HFFc6 (cell line): ENCODE measurements at places on chromosomes 12 and 14.

DNA sequence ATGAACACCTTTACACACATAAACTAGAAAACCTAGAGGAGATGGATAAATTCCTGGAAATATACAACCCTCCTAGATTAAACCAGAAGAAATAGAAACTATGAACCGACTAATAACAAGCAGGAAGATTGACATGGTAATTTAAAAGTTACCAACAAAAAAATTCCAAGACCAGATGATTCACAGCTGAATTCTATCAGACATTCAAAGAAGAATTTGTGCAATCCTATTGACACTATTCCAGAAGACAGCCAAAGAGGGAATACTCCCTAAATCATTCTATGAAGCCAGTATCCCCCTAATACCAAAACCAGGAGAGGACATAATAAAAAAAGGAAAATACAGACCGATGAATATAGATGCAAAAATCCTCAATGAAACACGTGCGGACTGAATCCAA, 102.6 kb upstream of the KRR1 start:
- H3K4me3 ChIP-seq: no peak overlapping the region
- peaks cover 17% of the 10 kb centered on the region for H3K4me1 ChIP-seq
- no peaks in the 10 kb centered on the region for H3K27me3 ChIP-seq
- no peak overlapping the region for H3K27ac ChIP-seq
- H3K36me3 ChIP-seq: no peaks in the 10 kb centered on the region

- no peak overlapping the region for H3K4me3 ChIP-seq
- peaks cover 46% of the 10 kb centered on the region for H3K4me1 ChIP-seq
- no peaks in the 10 kb centered on the region for H3K27me3 ChIP-seq
- H3K27ac ChIP-seq: no peak overlapping the region
- H3K36me3 ChIP-seq: peaks cover 5% of the 10 kb centered on the region; the same call in 1 of the 2 replicates
These were observed 284.2 kb upstream of the ATP2B1 start for GRCh38 chr12:89992668-89993451.

GRCh38 chr12:54421175-54421878, 2.3 kb upstream of the ITGA5 start:
- H3K36me3 ChIP-seq: peaks cover 12% of the 10 kb centered on the region
- peak; percentile 39 for DNase-seq
- peak overlapping the region; percentile 25; the same call in 1 of the 2 replicates for H3K4me3 ChIP-seq
- H3K4me1 ChIP-seq: peaks cover 82% of the 10 kb centered on the region
- peak overlapping the region; percentile 90 for H3K27ac ChIP-seq

DNA sequence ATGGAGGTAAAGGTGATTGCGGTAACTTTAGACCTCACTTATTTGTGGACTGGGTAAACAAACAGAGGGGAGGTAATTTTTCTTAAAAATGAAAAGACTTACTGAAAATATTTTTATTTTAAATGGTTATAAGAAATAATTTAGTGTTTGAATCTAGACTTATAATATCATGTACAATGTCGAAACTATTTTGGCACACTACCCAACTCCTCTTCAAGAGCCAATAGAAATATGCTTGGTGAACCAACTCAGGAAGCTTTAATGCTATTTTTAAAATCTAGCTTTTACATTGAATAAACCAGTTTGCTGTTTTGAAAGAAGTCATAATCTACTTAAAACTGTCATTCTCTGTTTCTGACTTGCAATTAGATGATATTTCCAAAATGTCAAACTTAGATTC, 175.8 kb upstream of the NPAS3 start:
- peaks cover 44% of the 10 kb centered on the region for H3K4me1 ChIP-seq
- no peaks in the 10 kb centered on the region; the same call in 1 of the 2 replicates for H3K27me3 ChIP-seq
- no peak overlapping the region for H3K27ac ChIP-seq
- no peak overlapping the region for H3K4me3 ChIP-seq
- no peak for DNase-seq

DNA sequence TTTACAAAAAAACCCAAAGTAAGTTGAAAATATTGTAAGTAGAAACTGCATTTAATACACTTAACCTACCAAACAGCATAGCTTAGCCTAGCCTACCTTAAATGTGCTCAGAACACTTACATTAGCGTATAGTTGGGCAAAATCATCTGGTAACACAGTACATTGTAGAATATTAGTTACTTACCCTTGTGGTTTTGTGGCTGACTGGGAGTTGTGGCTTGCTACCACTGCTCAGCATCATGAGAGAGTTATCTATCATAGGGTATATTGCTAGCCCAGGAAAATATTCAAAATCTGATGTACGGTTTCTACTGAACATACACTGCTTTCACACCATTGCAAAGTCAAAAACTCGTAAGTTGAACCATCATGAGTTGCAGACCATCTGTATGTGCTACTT, 141.7 kb upstream of the GARIN6 start:
- no peaks in the 10 kb centered on the region for H3K4me1 ChIP-seq
- H3K27me3 ChIP-seq: no peaks in the 10 kb centered on the region

DNA sequence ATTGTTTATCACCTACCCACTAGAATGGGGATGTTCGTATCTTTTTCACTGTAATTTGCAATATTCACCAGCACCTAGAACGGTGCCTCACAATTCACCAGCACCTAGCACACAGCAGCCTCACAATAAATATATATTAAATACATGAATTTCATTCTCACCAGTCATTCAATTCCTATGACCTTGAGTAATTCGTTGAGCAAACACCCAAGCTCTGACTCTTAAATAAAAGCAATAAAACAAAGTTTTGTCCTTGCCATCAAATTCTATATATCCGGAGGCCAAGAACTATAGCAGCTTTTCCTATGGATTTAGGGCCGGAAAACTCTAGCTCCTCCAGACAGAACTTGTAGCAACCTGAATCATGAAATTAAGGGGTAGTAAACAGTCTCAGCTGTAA, 981 bp downstream of the VTI1B start:
- peaks cover 14% of the 10 kb centered on the region for H3K4me1 ChIP-seq
- H3K36me3 ChIP-seq: peaks cover 21% of the 10 kb centered on the region
- H3K27ac ChIP-seq: peak overlapping the region; percentile 90
- no peaks in the 10 kb centered on the region for H3K27me3 ChIP-seq

DNA sequence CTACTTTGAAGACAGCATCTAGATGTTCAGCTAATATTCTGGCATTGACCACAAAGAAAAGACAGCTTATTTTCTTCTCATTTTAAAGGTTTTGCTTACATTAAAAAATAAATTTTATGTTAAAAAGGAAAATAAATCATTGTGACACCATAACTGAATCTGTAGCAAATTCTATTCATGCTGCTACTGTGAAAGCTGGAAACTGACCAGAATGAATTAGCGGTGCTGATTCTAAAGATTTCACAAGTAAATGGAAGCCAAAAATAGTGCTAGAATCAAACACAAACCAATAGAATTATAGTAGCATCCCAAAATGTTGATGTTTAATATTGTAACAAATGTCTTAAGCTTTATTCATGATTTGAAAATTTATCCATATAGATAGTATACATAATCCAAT, 850.0 kb upstream of the FBXO33 start:
- no peak overlapping the region for H3K4me3 ChIP-seq
- no peak for DNase-seq
- H3K27ac ChIP-seq: no peak overlapping the region
- H3K27me3 ChIP-seq: no peaks in the 10 kb centered on the region

DNA sequence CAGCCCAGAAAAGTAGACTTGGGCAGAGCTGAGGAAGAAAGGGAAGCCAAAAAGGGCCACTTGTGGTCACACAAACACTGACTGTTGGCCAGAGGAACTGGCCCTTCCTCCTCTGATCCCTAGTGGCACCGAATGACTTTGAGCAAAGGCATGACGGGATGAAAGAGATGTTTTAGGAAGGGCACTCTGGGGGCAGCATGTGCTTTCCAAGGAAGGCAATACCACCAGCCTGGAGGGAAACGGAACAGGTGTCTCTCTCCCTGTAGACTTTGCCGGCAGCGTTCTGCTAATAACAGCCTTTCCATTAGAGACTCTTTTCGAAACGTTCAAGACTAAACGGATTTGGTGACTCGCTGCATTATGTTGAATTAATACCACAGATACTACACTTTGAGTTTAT, 12.3 kb upstream of the FBXO21 start:
- H3K4me3 ChIP-seq: no peak overlapping the region
- DNase-seq: no peak
- no peaks in the 10 kb centered on the region for H3K36me3 ChIP-seq
- no peak overlapping the region for H3K27ac ChIP-seq
- H3K27me3 ChIP-seq: peaks cover 27% of the 10 kb centered on the region

DNA sequence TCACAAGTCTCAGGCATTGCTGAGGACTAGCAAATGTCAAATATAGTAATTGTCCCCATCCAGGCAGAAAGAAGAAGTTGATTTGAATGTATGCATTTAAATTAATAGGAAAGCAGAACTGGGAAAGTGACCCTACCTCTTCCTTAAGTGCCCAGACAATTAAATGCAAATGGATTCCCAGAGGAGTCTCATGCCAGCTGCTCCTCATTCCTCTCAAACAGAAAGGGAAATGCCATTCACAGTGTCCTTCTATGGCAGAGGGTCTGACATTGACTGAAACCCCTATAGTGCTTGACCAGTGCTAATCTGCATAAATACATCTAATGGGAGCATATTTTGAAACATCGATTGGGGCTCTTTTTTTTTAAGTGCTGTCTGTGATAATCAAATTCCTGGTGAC, 292.4 kb upstream of the SEL1L start:
- H3K27me3 ChIP-seq: no peaks in the 10 kb centered on the region
- no peak overlapping the region for H3K4me3 ChIP-seq
- H3K4me1 ChIP-seq: no peaks in the 10 kb centered on the region

DNA sequence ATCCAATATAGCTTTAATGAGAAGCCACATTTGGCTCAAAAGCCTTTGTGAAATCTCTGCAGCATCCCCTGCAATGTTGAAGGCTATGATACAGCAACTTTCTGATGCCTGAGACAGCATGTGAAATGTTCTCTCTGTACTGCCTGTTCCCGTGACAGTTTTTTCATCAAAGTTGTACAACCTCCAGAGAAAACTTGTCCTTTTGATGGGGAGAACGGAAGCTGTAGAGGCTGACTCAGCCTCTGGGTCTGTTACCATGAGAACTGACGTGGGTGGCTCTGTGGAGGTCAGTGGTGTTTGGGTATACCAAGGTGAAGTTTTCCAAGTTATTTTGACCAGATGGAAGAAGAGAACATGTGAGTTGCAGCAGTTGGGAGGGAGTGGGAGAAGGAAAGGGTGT, 17.0 kb downstream of the SLC4A8 start:
- peak; percentile 67 for DNase-seq
- peak overlapping the region; percentile 36 for H3K4me3 ChIP-seq
- H3K4me1 ChIP-seq: peaks cover 19% of the 10 kb centered on the region
- H3K36me3 ChIP-seq: no peaks in the 10 kb centered on the region

DNA sequence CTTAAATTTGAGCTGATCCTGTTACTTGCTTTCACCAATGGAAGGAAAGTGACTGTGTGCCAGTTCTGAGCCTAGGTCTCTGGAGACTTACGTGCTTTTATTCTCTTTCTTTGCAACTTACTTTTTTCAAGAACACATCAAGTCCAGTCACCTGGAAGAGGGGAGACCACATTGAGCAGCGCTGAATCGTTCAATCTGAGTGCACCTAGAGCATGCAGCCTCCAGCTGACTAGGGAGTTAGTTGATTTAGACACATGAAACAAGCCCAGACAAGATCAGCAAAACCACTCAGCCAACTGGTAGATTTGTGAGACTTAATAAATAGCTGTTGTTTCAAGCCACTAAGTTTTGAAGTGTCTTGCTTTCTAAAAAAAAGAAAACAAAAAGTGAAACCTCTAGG, 1014.8 kb upstream of the FBXO33 start:
- no peak overlapping the region for H3K27ac ChIP-seq
- no peak for DNase-seq
- H3K4me1 ChIP-seq: no peaks in the 10 kb centered on the region

GRCh38 chr12:48980953-48981756, 3.0 kb downstream of the WNT1 start:
- H3K4me3 ChIP-seq: no peak overlapping the region; the same call in 1 of the 2 replicates
- H3K27me3 ChIP-seq: peaks cover 73% of the 10 kb centered on the region
- no peak overlapping the region for H3K27ac ChIP-seq

DNA sequence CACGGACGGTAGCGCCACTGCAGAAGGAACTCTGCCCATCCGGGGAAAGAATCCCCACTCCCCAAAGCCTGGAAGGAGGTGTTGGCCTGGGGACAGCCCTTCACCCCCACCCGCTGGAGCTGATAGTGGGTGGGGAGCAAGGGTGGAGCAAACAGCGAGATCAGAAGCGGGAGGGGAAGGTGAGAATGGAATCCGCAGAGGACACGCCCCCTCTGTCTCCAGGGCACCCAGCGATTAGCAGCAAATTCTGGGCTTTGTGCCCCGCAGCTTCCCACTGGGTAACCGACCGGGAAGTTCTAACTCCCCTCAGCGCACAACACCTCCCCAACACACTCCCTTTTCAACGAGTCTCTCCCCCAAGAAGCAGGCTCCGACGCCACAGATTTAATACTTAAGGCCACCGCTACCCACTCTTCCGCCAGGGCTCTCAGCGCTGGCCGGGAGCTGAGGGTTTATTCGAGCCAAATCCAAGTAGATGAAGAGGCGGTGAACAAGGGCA, 1.4 kb downstream of the SLC25A29 start:
- H3K4me3 ChIP-seq: peak overlapping the region; percentile 85
- peaks cover 10% of the 10 kb centered on the region for H3K27me3 ChIP-seq
- H3K4me1 ChIP-seq: peaks cover 19% of the 10 kb centered on the region
- H3K36me3 ChIP-seq: no peaks in the 10 kb centered on the region
- DNase-seq: no peak

- H3K4me1 ChIP-seq: no peaks in the 10 kb centered on the region
- H3K36me3 ChIP-seq: no peaks in the 10 kb centered on the region
- no peak overlapping the region for H3K27ac ChIP-seq
- no peak for DNase-seq
These were observed 649.9 kb upstream of the FOXG1 start for GRCh38 chr14:28116716-28117115.

- no peaks in the 10 kb centered on the region for H3K36me3 ChIP-seq
- no peaks in the 10 kb centered on the region for H3K4me1 ChIP-seq
- H3K27me3 ChIP-seq: peaks cover 8% of the 10 kb centered on the region
These were observed 193.7 kb upstream of the RTL1 start for GRCh38 chr14:101097109-101097793.

GRCh38 chr14:33350366-33350990, 411.8 kb downstream of the NPAS3 start:
- H3K4me1 ChIP-seq: no peaks in the 10 kb centered on the region
- H3K27ac ChIP-seq: no peak overlapping the region
- H3K36me3 ChIP-seq: no peaks in the 10 kb centered on the region; the same call in 1 of the 2 replicates
- no peak overlapping the region for H3K4me3 ChIP-seq
- peaks cover 6% of the 10 kb centered on the region for H3K27me3 ChIP-seq

DNA sequence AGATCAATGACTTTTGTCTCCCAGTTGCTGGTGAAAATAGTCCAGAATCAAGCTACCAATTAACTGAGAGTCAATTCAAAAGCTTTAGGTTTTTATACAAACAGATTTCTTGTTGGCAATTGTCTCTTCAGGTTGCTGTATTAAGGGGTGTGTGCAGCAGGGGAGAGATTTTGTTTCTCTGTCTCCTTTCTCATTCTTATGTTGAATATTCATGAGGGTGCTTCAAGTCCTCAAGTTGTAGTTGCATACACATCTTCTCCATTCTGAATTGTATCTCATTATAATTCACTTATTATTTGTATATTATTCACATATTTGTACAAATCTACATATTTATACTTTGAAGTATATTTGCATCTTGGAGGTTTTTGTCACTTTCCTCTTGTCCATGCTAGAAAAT, 126.7 kb upstream of the PTPRQ start:
- no peak overlapping the region for H3K27ac ChIP-seq
- DNase-seq: no peak
- H3K4me3 ChIP-seq: no peak overlapping the region
- H3K27me3 ChIP-seq: no peaks in the 10 kb centered on the region
- no peaks in the 10 kb centered on the region for H3K36me3 ChIP-seq
